NCI-H1092 (cell line): ENCODE measurements at places on chromosomes 7 and 10.

DNA sequence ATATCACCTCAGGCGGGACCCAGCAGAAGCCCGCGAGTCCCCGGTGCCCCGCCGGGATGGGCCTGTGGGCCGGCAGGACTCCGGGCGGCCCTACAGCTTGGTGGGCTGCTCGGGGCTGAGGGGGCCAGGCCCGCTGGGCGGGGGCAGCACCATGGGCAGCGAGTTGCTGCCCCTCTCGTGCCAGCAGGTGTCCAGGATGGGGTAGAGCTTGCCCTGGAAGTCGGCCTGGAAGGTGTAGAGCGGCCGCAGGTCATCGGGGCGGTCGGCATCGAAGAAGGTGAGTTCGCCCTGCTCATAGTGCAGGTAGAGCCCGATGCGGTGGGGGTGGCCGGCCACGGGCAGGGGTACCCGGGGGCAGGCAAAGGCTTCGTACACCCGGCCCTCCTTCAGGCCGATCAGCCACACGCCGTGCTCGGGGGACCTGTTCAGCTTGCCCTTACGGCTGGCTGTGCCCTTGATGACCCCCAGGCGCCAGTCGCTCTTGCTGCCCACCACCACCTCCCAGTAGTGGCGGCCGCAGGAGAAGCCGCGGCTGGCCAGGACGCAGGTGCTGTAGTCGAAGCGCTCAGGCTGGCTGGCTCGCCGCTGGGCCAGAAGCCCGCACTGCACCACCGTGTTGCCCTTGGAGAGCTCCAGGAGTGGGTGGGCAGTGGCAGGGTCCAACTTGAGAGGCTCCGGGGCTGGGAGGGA lies 4.3 kb upstream of the NSUN5 start:
- DNase-seq: no peak

- DNase-seq: no peak
Measured at GRCh38 chr10:67705921-67706320, 9.9 kb upstream of the CTNNA3 start.

DNA sequence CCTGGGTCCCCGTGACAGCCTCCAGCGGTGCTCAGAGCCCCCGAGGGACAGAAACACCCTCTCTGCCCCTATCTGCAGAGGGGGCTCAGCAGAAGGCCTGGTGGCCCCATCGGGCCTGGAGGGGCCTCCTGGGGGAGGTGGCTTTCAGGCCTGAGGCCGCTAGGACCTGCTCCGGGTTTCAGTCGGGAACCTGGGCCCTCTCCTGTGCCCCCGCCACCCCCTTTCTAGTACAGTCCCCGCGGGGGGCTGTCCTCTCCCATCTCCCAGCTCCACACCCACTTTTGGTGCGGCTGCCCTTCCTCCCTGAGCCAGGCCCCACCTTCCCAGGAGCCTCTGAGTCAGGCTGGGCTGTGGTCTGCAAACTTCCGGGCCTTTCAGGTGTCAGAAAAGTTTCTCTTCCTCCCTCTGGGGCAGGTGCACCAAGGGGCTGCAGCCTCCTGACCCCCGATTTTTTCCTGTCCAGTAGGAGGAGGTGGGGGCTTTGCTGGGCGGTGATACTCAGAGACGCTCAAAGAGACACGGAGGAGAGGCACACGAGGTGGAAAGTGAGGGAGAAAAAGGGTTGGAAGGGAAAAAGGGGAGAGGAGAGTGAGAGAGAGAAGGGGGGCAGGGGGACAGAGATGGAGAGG lies 692 bp downstream of the CARD11 start:
- DNase-seq: no peak

GRCh38 chr10:74976565-74976964 lies 134.9 kb upstream of the SAMD8 start:
- no peak for DNase-seq

GRCh38 chr7:78535655-78536054 lies 737.1 kb downstream of the PHTF2 start:
- DNase-seq: no peak

- DNase-seq: no peak
Measured at GRCh38 chr10:62054408-62054807, 152.9 kb downstream of the ARID5B start.

- peak; percentile 26 for DNase-seq
Measured at GRCh38 chr7:114481999-114482398, 67.4 kb downstream of the FOXP2 start.

GRCh38 chr10:113381981-113382509 lies 170.8 kb upstream of the HABP2 start:
- DNase-seq: no peak

GRCh38 chr10:102546606-102547320 lies 43.0 kb downstream of the SUFU start:
- no peak for DNase-seq

- DNase-seq: no peak
Measured at GRCh38 chr10:68899186-68899745, 1.8 kb upstream of the DDX50 start.

GRCh38 chr10:90420637-90421318 lies 437.1 kb downstream of the HTR7 start:
- no peak for DNase-seq

DNA sequence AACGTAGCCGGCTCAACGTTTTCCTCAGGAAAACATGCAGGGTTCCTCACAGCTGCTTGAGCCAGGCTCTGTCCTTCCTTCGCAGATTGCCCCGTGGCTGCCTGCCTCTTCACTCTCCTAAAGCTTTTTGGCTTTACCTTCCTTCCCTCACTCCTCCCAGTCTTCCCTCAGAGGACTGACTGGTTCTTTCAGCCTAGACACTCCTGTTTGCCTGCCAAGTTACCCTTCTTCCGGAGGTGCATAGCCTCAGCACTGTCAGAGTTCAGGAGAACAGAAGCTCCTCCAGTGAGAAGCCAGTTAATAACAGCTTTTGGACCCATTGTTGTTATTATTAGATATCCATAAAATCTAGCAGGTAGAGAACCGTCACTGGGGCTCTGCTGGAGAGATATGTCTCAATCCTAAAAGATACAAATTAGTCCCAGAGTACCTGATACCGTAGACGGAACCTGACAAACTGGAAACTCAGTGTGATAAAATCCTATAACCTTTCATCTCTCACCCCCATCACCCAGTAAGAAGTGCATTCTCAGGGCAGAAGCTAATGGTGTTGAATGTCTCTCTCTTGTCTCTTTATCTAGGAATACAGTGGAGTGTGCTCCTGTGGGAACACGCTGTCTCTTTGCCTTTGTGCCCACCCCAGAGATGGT lies 79.6 kb downstream of the SND1 start:
- DNase-seq: no peak

- DNase-seq: no peak
Measured at GRCh38 chr7:143352531-143353002, 9.9 kb downstream of the FAM131B start.

- DNase-seq: no peak
Measured at GRCh38 chr7:4010061-4010605, 672.0 kb upstream of the FOXK1 start.

DNA sequence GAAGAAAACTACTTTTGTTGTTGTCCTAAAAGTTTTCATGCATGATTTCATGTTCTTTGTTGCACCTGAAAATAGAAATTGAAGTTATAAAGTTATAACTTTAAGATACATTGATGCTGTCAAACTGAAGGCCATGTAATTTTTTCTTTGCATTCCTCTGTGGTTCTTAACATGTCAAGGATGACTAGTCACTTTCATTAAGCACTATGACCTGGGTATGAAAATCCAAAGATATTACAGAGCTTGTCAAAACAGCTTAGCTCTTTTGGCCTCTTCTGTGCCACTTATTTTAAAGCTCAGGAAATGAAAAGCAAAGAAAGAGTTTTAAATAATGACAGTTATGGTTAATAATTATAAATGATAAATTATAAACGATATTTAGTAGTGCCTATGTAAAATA lies 241.6 kb upstream of the CACNA2D1 start:
- DNase-seq: no peak

GRCh38 chr10:53122281-53122680 lies 349.7 kb upstream of the MBL2 start:
- DNase-seq: no peak

- DNase-seq: no peak
Measured at GRCh38 chr7:134589491-134589941, 40.6 kb downstream of the AKR1B15 start.

- DNase-seq: no peak
Measured at GRCh38 chr10:74121368-74121767, 29.3 kb downstream of the AP3M1 start.

DNA sequence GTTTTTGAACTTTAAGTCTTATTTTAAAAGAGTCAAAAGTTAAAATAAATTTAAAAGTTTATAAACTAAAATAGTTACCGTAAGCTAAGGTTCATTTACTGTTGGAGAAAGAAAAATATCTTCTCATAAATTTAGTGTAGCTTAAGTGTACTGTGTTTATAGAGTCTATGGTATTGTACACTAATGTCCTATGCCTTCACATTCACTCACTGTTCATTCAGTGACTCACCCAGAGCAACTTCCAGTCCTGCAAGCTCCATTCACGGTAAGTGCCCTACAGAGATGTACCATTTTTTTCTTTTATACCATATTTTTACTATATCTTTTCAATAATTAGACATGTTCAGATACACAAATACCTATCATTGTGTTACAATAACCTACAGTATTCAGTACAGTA lies 97.6 kb downstream of the PTN start:
- DNase-seq: no peak

GRCh38 chr7:100013328-100013676 lies 2.1 kb upstream of the ZKSCAN1 start:
- no peak for DNase-seq

DNA sequence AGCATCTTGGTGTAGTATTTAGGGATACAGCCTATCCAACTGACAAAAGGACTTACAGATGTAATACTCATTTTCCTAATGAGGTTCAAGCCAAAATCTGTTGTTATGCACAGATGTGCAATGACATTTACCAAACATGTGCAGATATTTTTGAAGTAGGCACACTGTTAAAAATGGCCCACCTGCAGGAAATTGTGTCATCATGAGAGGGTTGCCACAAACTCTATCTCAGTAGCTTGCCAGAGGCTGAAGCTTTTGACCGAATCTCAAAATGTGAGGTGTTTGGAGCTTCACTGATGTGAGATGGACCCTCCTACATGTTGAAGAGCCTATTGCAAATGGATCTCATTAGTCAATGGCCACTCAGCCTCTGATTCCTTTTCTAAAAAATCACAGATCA lies 89.7 kb upstream of the CSTF2T start:
- no peak for DNase-seq

DNA sequence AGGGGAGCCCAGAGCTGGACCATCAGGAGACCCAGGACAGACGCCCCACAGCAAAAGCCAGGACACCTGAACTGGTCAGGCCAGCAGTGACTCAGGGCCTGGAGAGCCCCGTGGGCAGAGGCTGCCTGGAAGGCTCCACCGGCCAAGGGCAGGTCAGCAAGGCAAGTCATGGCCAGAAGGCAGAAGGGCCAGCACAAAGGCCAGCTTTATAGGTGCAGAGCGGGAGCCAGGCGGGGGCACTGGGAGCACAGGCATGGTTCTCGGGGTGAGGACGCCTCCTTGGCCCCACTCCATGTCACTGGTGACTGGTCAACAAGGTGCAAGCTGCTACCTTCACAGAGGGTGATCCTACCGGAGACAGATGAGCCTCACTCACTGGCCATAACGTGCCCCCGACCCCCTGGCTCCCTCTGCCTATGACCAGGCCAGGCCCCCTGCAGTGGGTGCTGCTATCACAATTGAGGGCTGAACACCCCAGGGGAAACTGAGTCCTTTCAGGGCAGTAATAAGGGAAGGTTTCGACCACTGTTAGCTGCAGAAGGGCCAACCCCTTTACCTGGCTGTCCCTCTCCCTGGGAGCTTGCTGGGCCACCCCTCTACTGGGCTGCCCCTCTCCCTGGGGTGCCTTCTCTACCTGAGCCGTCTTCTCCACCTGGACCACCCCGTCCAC lies 317.4 kb downstream of the PTPRN2 start:
- DNase-seq: no peak

DNA sequence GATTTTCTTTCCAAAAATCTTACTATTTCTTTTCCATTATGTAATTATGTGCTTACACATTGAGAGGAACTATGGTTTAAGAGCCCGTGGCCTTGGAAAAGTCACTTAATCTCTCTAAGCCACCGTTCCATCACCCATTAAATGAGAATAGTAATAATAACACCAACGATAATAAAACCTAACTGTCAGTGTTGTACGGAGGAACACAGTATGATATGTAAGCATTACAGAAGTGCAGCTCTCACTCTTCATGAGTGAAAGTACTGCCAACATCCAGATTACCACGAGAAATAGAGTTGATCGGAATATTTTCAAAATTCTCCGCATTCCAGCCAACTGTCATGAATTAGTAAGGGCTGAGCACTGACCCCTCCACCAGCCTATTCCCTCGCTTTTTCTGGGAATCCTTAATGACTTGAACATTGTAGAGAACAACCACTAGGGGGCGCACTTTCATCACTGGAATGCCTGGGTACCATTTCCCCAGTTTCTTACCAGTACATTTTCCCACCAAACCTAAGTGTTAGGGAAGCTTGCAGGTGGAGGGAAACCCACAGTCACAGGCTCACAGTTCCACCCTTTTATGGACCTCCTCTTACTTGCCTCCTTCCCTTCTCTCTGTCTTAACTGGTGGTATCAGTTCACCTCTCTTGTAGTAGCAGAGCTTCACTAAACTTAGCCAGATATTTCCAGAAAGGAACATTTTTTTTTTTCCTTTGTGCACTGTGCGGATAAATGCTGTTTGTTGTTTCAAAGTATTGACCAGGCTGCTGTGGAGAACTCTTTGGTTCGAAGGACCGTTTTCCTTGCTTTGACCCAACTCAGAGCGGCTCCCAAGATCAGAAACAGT lies 27.8 kb downstream of the NKX2-3 start:
- DNase-seq: peak; percentile 34

- DNase-seq: no peak
Measured at GRCh38 chr10:23015021-23015707, 80.2 kb upstream of the MSRB2 start.

GRCh38 chr10:119090026-119090795 lies 9.6 kb upstream of the EIF3A start:
- no peak for DNase-seq

DNA sequence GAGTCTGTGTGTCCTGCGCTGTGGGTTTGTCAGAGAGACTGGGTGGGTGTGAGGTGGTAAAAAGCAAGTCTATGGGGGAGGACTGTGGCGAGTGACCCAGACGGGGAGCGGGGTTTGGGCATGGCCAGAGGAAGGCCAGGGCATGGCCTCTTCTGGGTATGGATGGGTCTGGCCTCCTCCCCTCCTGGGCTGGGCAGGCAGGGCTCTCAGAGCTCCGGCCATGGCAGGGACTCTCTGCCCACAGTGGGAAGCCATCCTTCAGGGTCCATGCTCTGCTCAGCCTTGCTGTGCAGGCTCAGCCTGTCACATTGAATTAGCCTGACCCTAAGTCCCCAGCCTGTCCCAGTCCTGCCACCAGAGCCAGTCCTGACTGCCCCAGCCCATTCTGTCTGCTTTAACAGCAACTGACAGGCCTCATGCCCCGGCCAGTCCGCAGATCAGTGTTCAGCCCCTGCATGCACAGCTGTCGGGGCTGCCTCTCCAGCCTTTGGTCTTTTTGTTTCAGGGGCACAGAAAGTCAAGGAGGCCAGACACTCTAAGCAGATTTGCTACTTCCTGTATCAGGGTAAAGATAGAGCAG lies 7.9 kb downstream of the ANTXRL start:
- no peak for DNase-seq

DNA sequence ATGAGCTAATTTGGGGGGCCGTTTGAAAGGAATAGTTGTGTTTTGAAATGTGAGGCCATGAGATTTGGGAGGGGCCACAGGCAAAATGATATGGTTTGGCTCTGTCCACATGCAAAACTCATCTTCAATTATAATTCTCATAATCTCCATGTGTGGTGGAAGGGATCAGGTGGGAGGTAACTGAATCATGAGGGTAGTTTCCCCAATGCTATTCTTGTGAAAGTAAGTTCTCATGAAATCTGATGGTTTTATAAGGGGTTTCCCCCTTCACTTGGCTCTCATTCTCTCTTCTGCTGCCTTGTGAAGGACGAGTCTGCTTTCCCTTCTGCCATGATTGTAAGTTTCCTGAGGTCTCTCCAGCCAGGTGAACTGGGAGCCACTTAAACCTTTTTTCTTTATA lies 490.8 kb upstream of the GRM3 start:
- no peak for DNase-seq
